ENCODE measurements at places on chromosomes 11 and 22.

- no peak for DNase-seq
Observed at GRCh38 chr11:117202386-117203068, 3.4 kb downstream of the TAGLN start.

DNA sequence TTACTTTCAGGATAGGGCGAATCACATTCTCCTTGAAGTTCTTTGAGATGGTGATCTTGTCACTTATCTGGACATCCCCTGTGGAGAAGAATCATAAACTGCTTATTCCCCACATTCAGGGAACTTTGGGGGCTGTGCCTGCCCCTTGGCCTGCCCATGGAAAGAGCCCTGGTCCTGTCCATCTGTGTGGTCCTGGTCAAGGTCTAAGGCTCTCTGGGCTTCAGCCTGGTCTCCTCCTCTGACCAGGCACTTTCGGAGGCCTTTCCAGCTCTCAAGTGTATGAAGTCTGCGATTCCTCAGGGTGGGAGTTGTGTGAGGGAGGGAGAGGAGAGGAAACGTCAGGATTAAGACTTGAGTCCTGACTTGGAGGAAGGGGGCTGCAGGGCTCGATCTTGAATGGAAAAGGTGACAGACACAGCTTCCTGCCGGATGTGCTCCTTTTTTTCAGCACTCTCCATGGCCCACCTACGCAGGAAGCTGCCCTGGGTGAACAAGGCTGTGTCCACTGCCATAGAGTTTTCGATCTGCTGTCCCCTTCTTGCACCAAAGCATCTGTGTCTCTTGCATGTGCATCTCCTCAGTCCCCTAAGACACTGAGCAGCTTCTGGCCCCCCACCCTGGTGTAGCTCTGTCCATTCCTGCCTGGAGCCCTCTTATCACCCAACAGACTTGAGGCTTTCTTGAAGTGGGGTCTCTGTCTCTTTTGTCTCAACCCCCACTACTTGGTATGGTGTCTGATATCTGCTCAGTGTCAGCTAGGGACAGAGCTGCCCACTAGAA lies 50.8 kb upstream of the PHOX2A start:
- DNase-seq: no peak

- no peak for DNase-seq
Observed at GRCh38 chr11:118238929-118239328, 13.2 kb downstream of the MPZL3 start.

- no peak for DNase-seq
Observed at GRCh38 chr11:62555464-62556107, 9.0 kb upstream of the AHNAK start.

DNA sequence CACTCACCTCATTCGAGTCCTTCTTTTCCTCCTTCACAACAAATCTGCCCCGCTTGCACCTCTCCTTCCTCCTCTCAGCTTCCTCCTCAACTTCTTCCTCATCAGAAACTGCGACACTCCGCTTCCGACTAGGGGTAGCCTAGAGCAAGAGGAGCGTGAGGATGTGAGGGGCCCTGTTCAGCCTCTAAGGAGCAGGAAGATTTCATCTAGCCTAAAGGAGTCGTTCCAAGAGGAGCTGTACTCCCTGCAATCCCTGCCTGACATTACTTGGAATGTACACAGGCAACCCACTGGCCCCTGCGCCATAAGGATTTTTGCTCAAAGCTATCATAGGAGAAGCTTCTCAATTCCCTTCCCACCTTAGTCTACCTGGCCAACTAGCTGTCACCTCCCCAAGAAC lies 34.5 kb downstream of the MORC2 start:
- no peak for DNase-seq
